Hematopoietic multipotent progenitor cell treated with erythropoietin and hydrocortisone succinate and interleukin-3 and kit ligand, for 4 days (in vitro differentiated cells): ENCODE measurements at places on chromosomes 2 and 18.
A peak's percentile ranks its signal among the peaks of the same experiment; 100 is the strongest.

DNA sequence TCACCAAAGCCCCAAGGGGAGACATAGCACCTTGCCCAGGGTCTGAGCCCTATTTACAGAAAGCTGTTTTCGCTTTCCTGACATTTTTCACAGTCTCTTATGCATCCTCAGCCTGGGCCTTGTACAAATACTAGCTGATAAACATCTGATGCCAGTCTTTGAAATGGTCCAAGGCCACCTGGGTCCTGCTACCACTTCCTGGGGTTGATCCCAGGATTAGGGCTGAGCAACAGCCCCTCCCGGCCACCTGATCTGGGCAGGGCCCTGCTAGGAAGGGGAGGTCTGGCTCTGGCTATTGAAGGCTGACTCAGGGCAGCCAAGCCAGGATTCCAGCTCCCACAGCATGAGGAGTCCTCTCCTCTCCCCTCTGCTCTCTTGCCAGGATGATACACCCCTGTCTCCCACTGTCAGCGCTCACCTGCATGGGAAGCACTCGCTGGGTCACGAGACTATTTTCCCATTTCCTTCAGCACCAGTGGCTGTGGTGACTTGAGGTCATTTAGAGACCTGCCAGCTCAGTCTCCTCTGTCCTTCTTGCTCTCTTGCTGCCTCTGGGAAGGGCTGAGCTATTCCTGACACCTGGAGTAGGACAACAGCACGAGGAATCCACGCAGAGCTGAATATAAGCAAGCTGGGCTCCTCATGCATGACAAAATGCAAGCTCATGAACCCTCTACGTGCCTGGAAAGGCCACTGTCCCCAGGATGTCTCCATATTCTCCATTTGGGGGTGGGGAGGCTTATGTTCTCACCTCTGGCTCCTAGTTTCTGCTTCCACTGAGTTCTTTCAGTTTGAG, 53.0 kb upstream of the LGALSL start:
- DNase-seq: no peak

GRCh38 chr2:9085353-9085752, 81.9 kb upstream of the MBOAT2 start:
- DNase-seq: no peak

DNA sequence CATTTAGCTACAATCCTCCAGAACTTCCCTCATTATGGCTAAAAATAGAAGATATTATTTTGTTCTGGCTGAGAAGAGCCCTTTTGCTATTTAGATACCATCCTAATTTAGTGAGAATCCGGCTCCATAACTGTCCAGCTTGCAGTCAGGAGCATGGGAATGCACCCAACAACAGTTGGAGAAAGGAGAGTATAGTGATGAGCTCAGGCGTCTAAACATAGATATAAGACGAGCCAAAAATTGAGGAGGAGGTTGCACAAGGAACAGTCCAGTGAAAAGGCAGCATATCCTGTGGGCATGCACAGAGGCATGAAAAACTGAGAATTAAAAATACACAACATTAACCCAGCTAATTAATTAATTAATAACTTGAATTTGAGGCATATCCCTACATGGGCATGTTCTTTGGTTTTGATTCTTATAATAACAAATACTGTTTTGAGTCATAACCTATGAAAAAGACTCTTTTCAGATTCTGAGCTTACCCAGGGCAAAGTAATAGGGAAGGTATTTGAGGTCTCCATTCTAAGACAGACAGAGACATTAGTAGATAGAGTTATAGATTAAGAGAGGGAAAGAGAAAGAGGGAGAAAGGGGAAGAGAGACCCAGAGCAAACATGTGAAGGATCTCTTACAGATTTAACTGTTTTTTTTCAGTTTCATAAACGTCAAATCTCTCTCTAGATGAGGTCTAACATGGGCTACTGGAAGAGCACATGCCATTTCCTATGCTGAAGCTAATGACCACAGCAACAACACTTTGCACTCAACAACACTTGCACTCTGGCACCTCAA, 311.2 kb downstream of the OSR1 start:
- DNase-seq: no peak

DNA sequence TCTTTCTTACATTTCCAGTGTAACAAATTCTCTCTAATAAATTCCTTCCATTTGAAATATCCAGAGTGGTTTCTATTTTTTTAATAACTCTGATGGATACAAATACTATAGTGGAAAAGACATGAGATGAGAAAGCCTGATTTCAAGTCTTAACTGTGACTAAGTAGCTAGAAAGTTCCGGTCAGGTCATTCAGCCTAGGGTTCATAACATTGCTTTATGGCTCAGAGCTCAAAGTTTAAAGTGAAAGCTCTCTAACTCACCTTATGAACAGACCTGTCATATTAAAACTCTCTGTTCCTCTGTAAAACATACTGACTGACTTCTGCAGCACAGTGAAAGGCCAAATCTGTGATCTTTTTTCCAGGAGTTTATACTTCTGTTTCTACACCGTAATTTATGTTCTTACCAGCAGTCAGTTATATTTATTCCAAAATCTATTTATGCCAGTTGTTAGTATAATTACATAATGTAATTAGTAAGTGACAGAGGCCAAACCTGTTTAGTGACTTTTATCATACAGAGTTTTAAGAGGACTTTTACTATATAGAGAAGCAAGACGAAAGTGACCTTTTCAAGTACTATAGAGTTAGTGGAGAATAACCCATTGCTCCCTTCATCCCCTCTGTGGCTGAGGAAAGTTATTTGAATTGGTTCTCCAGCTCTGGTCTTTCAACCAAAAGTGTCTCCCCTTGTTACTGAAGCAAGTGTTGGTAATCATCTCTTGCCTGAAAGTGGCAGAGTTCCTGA, 118.8 kb upstream of the PDE1A start:
- no peak for DNase-seq

DNA sequence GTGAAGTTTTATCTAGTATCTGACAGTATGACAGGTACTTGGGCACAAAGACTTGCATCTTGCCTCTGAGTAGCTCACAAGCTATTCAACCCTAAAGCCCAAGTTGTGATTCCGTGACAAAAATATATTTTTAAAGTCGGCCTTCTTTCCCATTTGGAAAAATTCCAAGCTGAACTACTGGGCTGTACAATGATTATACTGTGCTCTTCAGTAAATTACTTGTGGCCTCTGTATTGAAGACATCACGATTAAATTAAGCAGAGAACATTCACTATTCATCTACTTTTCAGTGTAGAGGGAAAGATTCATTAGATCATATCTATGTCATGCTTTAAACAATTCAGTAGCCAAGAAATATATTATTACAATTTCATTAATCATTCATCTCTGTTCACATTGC, 282.2 kb downstream of the CDH2 start:
- DNase-seq: no peak

DNA sequence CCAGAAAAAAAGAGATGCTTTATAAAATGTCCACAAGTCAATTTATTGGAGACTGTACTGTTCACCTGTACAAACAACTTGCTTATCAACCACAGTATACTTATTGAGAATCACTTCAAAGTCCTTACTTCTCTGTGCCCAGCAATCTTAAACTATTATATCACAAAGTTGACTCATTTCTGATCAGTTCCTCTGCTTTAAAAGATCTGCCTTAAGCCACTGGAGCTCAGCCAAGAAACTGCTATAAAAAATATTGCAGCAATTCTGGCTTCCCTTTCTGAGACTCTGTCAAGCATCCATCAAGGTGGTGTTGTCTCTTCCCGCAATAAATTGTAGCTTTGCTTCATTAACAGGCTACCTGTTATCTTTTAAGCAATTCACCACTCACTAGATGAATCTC, 375.2 kb upstream of the SPHKAP start:
- peak; percentile 1 for DNase-seq

DNA sequence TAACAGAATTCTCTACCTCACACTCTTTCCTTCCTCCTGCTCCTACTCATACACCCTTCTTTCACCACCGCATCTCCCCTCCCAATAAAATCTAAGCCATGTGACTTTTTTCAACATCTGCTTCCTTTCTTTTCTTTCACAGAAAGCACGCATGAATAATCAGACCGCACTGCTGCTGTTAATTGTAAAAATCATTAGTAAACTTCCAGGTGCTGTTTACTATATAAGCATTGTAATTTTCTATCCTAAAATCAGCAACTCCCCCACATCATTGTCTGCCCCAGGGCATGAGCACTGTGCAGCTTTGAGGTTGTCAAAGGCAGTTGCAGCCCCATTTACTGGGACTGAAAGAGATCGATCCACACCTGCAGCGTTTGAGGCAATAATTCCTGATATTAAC, 782.6 kb upstream of the ID2 start:
- DNase-seq: peak; percentile 51

DNA sequence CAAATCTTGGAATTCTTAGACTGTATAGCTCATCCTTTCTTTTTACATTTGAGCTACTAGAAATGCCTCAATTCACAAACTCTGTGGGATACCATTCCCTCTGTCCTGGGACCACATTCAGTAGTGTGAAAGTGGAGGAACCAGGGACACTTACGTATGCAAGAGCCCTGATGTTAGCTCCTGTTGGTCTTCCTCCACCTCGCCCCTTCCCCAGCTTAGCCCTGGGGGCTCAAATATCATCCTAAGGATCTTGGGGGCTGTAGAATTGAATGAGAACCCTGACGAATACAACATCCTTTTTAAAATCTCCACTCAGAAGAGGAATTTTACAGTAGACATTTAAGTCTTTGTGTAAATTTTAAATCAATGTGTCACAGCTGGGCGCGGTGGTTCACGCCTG, 65.2 kb upstream of the RAPH1 start:
- no peak for DNase-seq

DNA sequence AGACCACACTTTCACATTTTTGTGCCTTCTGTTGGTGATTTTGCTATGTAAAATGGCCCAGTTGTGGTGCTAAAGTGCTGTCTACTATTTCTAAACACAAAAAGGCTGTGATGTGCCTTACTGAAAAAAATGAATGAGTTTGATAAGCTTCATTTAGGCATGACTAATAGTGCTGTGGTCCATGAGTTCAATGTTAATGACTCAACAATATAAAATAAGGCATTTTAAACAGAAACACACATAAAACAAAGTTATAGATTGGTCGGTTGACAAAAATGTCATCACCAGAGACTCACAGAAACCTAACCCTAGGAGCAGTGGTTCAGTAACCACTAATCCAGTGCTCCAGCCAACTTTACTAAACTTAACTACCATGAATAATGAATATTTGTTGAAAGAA, 160.0 kb downstream of the DNAH6 start:
- DNase-seq: no peak

GRCh38 chr2:151757861-151758260, 23.6 kb upstream of the NEB start:
- no peak for DNase-seq

DNA sequence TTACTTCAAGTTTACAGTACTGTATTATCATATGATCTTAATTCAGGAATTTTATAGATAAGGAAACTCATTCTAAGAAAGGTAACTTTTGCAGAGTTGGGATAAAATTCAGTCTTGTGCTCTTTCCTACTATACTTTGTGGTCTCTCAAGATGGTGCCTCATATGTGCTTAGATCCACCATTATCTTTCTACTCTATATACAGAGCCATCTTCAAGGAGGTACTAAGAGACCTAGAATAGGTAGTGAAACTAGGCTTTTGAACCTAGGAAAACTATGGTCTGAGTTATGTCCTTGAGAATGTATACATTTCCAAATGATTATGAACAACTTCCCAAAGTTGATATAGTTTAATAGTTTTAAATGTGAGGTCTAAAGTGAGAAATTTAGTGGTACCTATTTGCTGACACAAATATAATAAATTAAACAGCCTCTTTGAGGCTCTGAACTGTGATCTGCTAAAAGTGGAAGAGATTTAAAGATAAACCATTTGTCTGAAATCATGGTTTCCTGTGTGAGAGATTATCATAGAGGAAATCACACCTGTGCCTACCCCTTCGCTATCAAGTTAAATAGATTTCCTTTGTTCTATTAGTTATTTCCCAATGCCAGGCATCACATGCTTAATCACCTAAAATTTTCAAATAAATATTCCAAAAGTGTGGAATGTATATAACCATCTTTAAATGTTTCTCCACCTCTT, 27.2 kb downstream of the ACAA2 start:
- no peak for DNase-seq

- no peak for DNase-seq
Observed at GRCh38 chr2:180411661-180412060, 404.6 kb upstream of the CWC22 start.

DNA sequence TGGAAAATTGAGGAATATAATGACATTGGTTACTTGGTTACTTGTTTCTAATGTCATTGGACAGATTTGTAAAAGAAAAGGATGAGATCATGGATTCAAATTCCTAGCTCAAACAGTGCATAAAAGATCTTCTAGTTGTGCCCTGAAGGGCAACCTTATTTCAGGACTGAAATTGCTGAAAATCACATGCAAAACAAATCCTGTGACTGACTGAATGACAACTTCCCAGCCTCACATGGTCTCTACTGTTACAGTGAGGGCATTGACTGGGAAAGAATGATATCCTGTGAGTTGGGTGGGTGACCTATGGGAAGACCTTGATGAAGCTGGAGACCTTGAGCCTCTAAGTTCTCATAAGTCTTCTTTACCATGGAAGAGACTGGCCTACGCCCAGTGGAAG, 90.4 kb upstream of the HAAO start:
- no peak for DNase-seq

DNA sequence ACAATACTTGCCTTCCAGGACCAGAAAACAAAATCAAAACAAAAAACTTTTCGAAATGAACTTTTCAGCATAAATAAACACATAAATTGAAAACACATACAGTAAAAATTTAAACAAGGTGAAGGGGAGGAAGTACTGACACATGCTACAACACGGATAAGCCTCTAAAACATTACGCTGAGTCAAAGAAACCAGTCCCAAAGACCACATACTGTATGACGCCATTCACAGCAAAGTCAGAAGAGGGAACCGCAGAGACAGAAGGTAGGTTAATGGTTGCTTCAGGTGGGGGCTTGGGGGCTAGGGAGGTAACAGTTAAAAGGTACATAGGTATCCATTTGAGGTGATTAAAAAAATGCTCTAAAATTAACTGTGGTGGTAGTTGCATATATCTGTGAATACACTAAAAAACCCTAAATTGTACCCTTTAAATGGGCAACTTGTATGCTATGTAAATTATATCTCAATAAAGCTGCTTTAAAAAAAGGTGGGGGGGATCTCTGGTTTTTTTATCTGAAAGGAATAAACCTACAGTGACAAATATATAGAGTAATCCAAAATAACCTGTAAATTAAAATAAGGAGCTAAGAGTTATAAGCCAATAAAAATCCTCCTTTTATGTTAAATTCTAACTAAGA, 7.1 kb downstream of the COX7A2L start:
- no peak for DNase-seq

GRCh38 chr2:144715992-144716391, 196.1 kb upstream of the ZEB2 start:
- no peak for DNase-seq

DNA sequence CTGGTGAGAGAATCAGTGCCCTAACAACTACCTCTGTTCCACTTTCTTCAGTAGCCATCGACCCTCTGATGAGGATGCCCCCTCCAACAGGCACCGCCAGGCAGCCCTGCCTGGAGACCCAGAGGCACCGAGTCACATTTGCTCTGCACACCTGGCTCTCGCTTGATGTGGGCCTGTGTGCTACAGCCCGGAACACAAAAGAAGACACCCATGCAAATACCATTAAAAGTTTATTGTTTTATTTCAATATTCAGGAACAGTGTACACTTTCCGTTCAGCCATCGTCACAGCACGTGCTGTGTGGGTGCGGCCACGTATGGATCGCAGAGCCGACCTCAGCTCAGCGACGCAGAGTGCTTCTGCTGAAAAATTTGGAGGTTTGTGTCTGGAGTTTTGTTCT, 154.0 kb downstream of the MBP start:
- no peak for DNase-seq

- DNase-seq: no peak
Observed at GRCh38 chr2:1746174-1747064, 2.1 kb upstream of the PXDN start.
